ENCODE measurements at places on chromosomes 12 and 14.

DNA sequence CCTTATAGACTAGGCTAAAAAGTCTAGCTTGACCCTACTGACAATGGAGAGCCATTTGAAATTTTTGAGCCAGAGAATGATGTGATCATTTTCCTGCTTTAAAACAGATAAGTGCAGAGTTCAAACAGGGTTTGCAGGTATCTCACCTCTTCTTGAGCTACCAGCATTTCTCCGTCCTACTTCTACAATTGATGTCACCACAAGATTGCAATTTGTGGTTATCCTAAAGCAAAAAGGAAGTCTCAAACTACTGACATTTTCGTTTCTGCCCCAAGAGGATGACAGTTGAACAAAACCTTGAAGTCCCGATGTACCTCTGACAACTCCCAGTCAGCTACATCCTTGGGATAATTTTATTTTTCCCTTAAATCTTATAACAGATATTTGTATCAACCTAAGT, 86.7 kb downstream of the PTGER2 start:
- no peak for DNase-seq

GRCh38 chr12:6167327-6168280, 32.6 kb upstream of the CD9 start:
- DNase-seq = peak; percentile 99

- DNase-seq = peak; percentile 7
These were observed 722 bp downstream of the TMED8 start for GRCh38 chr14:77375973-77376770.

DNA sequence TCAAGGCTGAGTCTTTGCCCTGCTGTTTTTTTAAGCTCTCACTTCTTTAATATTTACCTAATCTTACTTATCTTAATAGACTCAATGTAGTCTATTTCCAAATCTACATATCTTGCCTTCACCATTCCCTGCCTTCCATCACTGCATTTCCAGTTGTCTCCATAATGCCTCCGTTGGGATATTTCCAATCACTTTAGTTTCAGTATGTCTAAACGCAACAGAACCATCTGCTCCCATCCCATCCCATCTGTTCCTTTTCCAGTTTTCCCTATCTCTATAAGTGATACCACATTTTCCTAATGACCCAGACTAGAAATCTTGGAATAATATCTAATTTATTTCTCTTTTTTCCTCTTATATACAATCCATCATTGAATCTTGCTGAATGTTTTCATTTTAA, 15.1 kb upstream of the CCDC198 start:
- DNase-seq = no peak

GRCh38 chr14:61472801-61473376, 151.5 kb downstream of the PRKCH start:
- DNase-seq = peak; percentile 49

GRCh38 chr12:10967409-10967808, 19.3 kb downstream of the TAS2R50 start:
- no peak for DNase-seq

DNA sequence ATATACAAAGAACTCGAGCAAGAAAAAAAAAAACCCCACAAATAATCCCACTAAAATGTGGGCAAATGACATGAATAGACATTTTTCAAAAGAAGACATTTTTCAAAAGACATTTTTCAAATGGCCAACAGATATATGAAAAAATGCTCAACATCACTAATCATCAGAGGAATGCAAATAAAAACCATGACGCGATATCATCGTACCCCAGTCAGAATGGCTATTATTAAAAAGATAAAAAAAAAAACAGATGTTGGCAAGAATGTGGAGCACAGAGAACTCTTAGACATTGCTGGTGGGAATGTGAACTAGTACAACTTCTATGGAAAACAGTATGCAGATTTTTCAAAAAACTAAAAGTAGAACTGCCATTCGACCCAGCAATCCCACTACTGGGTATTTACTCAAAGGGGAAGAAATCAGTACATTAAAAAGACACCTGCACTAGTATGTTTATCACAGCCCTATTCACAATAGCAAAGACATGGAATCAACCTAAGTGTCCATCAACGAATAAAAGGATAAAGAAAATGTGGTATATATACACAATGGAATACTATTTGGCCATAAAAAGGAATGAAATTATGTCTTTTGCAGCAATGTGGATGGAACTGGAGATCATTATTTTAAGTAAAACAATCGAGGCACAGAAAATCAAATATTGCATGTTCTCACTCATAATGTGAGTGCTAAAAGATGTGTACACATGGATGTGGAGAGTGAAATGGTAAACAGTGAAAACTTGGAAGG, 16.3 kb downstream of the ZBTB39 start:
- no peak for DNase-seq

GRCh38 chr12:117101953-117102799, 3.0 kb upstream of the TESC start:
- DNase-seq = no peak

- DNase-seq = no peak
These were observed 69.4 kb downstream of the FGD6 start for GRCh38 chr12:95147866-95148265.

- peak; percentile 6 for DNase-seq
These were observed 10.1 kb upstream of the RPL10L start for GRCh38 chr14:46661728-46662127.

DNA sequence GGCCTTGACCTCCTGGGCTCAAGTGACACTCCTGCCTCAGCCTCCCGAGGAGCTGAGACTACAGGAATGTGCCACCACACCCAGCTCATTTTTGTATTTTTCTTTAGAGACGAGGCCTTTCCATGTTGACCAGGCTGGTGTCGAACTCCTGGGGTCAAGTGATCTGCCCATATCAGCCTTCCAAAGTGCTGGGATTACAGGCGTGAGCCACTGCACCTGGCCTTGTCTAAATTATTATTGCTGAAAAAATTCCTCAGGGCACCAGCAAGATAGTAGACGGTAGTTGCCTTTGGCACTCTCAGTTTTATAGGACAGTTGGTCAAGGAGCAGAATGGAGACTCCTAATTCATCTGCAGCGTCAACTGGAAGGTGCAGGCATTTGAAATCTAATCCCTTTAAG, 2.5 kb upstream of the AICDA start:
- no peak for DNase-seq

GRCh38 chr12:99131751-99132199, 486.7 kb downstream of the APAF1 start:
- peak; percentile 83 for DNase-seq

DNA sequence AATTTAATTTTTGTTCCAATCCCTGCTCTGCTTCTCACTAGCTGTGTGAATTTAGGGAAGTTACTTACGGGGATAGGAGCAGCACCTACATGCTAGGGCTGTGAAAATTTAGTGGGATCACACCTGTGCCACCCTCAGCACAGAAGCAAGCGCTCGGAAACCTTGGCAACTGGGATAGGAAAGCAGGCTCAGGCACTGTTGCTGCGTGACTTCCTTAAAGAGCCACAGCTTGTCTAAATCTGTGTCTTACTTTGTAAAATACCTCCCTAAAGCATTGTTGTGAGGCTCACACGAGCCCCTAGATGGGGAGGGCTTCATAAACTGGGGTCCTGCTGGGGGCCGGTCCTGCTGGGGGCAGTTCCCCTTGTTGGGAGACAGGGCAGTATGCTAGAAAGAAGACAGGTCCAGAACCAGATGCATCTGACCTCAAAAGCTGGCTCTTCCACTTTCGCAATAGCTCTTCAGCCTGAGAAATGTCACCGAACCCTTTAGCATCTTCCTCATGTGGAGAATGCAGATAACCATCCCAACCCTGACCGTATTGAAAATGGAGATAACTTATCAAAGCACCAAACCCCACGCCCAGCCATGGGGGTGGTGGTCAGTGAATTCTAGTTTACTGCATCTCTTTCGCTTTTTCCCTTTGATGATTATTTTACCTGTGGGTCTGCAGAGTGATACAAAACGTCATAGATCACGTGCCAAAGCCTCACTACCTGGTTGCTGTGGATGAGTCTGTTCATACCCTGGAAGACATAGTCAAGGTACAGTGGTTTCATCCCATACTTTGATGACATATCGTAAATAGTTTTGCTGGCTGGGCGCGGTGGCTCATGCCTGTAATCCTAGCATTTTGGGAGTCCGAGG, 54.1 kb downstream of the AK7 start:
- DNase-seq = no peak

- no peak for DNase-seq
These were observed 1.6 kb downstream of the BEGAIN start for GRCh38 chr14:100585448-100586152.

- DNase-seq = no peak
These were observed 105.8 kb downstream of the PAH start for GRCh38 chr12:102811110-102811737.

GRCh38 chr14:59292921-59293534, 104.6 kb downstream of the DAAM1 start:
- no peak for DNase-seq

- no peak for DNase-seq
These were observed 121.7 kb upstream of the CNOT2 start for GRCh38 chr12:70121562-70121961.

- DNase-seq = no peak
These were observed 19.4 kb downstream of the NCKAP5L start for GRCh38 chr12:49808686-49809380.

GRCh38 chr12:21608196-21608595, 3.5 kb upstream of the GYS2 start:
- DNase-seq = no peak

DNA sequence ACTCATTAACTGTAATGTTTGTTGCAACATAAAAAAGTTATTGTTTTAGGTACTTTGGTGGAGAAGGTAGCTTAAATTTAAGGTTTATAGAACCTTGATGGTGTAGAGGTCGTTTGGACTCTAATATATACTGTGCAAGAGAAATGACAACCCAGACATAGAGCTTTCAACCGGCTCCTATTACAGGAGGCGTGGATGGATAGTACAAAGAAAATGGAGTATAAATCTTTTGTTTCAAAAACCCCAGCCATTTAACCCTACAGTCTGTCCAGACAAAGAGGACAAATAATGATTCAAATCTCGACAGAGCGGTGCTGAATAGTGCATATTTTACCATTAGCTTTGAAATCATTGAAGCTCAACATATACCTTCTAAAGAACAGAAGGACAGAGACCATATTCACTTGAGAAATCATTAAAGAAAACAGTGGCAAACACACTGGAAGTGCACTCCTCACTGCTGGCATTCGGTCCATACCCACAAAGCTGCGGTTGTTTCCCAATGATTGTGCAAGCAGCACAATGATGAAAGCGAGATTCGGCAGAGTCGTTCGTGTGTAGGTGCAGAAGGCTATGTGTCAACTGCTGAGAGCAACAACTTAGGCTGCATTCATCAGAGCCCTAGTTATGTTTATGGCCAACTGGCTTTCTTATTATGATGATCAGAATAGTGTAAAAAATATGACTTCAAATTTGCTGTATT, 688.6 kb downstream of the NOVA1 start:
- DNase-seq = no peak

GRCh38 chr12:91113621-91114020, 2.3 kb upstream of the LUM start:
- DNase-seq = no peak

- DNase-seq = no peak
These were observed 63.5 kb downstream of the SLC38A1 start for GRCh38 chr12:46205294-46205693.

DNA sequence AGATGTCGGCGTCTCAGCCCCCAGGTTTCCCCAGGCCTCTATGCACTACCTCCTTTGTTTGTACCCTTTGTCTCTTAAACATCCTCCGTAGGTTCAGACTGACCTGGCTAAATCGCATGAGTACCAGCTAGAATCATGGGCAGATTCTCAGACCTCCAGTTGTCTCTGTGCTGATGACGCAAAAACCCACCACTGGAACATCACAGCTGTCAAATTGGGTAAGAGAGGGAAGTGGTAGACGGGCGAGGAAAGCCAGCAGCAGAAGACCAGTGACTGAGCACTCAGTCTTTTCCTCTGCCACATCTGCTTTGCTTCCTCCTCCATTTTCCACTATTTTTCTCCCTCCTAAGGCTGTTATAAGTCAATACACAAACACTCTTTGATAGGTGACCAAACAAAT, 29.7 kb downstream of the A2ML1 start:
- DNase-seq = no peak

- no peak for DNase-seq
These were observed 161.5 kb downstream of the NUAK1 start for GRCh38 chr12:105977236-105977635.

DNA sequence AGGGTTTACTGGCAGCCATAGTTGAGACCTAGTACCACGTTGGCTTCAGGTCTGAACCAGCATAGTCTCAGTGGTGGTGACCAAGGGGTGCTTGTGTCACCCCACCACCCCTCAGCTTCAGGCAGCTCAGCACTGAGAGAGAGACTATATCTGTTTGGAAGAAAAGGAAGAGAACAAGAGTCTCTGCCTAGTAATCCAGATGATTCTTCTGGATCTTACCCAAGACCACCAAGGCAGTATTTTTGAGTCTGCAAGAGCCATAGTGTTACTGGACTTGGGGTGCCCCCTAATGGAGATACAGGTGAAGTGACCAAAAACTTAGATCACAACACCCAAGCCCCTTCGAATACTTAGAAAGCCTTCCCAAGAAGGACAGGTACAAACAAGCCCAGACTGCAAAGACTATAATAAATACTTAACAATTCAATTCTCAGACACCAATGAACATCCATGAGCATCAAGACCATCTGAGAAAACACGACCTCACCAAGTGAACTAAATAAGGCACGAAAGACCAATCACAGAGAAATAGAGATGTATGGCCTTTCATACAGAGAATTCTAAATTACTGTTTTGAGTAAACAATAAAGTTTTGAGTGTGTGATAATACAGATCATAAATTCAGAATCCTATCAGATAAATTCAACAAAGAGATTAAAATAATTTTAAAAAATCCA, 107.0 kb downstream of the HELB start:
- DNase-seq = peak; percentile 66

DNA sequence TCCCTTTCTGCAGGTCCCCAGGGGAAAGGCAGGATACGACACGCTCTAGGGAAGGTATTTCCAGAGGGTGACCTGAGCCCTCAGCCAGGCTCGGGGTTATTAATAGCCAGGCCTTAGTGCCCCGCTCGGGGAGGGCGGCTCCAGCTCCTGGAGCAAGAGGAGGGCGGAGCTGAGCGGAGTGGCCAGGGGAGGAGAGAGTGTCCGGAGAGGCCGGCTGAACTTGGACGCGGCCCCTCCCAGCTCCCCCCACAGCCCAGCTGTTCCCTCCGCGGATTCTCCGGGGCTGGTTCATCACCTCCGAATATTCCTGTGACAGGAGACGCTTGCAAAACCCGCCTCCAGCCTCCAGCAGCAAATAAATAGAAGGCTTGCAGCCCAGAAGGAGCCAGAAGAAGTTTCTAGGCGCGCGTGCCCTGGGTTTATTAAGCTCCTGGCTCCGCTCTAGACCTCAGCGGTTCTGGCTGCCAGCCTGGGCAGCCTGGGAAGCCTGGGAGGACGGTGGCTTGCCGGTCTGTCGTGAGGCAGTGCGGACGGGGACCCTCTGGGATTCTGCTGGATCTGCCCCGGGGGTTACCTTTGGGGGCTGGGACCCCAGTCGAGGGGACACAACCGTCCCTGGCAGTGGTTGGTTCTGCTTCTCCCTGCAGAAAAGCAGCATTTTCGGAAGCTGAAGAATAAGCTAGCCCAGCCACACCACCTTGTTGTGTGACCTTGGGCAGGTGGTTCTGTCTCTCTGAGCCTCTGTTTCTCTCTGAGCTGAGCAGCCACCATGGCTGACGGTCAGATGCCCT, at the start of gene HSPB8:
Gene HSPB8, plus strand, starts transcription at position 388 of the 791 bp plus-strand sequence. Its CDS starts 382 bp downstream, at position 770.
- peak; percentile 84 for DNase-seq

Data from brain microvascular endothelial cell (primary cell).